Germinal center (tissue), 1 donor: ENCODE measurements at places on chromosomes 5 and 9.

DNA sequence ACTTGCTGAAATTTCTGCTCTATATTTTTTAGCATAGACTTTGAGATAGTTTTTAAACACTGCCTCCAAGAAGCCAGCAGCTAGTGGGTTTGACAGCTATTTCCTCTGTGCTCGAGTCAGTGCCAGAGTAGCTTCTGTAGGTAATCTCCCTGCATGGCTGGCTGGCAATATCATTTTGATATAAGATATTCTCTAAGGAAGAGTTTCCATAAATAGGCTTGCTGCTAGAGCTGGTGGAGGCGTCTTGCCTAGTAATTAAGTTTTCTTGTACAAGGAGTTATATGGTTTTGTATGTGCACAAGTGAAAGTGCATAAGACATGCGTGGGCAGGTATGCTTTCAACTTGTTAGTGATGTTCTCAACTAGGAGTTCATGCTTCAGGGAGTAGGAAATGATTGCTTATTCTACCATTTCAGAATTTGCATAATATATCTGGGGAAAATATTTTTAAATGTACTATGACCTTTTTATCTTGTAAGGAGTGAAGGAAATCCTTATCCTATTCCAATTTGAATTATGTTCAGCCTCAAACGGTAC is 74.1 kb upstream of the CCL21 start:
- DNase-seq = peak; percentile 14

GRCh38 chr5:52840277-52841050 is 52.7 kb downstream of the ITGA1 start:
- no peak for DNase-seq

DNA sequence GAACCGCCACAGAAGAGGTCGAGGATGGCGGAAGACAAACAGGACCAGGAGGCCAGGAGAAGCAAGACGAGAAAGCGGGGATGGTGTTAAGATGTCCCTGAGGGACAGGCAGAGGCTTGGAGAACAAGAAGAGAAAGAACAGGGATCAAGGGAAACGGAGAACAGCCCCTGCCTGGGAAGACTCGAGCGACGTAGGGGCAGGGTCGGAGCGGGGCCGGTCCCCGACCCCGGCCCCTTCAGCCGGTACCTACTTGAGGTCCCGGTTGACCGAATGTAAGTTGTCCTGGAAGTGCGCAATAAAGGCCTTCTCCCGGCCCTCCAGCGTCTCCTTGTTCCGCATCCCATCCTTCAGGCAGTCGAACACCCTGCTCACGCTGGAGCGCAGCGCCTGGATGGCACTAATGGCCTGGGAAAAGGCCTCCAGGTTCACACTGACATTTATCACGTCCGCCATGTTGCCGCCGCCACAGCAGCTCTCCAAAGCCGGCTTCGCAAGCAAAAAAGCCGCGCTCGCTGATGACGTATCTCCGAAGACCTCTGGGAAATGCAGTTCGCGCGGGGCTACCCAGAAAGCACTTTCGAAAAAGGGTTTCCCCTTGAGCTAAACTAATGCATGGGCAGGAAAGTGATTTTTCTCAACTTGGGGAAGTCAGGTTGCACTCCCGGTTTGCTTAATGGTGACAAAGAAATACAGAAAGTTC is at the start of gene MED27:
Gene MED27, minus strand, starts transcription at position 477 of the 701 bp plus-strand sequence. Its CDS starts 23 bp downstream, at position 454.
- DNase-seq = peak; percentile 92

GRCh38 chr5:34876275-34876674 is 37.3 kb downstream of the TTC23L start:
- DNase-seq = no peak

DNA sequence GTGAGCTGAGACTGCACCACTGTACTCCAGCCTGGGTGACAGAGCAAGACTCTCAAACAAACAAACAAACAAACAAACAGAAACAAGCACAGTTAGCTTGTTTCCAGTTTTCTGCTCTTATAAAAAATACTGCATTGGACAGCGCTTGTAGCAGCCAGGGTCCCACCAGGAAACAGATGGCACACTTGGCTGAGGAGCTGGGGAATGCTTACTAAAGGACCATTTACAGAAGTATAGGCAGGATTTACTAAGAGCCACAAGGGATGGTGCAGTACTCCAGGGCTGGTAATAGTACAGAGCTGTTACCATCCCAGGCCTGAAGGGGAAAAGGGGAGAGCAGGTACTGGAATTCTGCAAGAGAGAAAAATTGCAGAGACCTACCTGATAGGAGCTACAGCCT is 5.2 kb upstream of the ANKS6 start:
- DNase-seq = no peak
